PC-9 (cell line): ENCODE measurements at places on chromosomes 3 and 15.

DNA sequence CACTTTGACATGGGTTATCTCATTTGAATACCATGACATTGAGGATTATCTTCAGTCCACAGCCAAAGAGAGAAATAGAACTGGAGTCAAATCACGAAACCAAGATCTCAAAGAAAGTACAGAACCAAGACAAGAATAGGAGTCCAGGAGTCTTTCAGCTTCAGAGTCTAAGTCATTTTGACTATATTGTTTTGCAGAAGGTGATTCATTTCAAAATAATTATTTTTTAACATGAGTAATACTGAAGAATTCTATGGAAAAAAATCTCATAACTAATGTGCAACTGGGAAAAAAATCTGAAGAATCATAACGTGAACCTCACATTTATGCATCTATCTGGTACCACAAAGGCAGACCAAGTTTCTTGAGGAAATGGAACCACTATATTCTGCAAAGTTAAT is 60.3 kb downstream of the UBE3A start:
- DNase-seq: no peak

DNA sequence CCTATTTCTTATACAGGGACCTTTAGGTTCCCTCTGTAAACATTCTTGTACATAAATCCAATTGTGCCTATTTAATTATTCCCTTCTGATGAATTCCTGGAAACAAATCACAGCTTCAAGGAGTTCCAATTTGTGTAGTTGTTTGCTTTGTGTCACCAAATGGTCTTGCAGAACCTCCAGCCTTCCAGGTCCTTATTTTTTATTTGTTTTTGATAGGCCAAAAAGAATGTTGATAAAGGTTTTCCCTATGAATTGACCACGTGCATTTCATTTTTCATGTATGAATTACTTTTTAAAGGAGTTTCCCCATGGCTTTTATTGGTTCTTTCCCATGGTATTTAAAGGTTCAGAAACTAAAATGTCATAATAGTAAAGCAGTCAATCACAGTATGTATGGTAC is 243.0 kb downstream of the NAALADL2 start:
- DNase-seq: no peak

GRCh38 chr15:78065284-78065872 is 12.1 kb downstream of the TBC1D2B start:
- peak; percentile 92 for DNase-seq

DNA sequence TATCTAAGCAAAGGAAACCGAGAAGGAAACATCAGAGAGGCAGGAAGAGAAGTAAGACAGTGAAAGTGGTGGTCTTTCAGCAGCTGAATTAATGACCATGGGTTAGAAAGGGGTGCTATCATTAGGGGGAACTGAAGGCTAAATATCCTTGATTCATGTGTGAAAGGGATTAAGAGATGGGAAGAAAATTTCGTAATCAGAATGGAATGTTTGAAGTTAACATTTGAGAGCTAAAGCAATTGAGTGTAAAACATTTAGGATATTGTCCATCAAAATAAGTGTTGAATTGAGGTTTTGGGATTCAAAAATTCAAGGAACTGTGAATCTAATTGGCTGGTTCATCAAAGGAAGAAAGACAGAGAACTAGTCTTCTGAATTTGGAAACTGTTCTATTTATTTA is 4.1 kb upstream of the ECT2 start:
- DNase-seq: peak; percentile 54

DNA sequence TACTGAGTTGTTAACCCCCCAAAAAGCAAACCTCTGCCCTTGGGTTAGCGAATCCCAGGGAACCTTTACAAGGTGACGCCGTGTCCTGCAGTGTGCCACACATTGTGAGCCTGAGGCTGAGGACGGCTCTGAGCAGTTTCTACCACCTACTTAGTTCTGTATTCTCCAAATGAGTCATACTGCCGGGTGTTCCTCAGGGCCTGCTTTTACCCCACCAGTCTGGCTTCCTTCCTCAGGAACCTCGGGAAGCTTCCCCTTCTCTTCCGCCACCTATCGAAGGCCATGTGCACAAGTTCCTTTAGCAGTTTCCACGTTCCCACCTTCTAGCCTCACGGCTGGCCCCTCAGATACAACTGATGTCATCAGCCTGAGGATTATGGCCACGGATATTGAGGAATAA is 384.0 kb upstream of the TPM1 start:
- DNase-seq: no peak

DNA sequence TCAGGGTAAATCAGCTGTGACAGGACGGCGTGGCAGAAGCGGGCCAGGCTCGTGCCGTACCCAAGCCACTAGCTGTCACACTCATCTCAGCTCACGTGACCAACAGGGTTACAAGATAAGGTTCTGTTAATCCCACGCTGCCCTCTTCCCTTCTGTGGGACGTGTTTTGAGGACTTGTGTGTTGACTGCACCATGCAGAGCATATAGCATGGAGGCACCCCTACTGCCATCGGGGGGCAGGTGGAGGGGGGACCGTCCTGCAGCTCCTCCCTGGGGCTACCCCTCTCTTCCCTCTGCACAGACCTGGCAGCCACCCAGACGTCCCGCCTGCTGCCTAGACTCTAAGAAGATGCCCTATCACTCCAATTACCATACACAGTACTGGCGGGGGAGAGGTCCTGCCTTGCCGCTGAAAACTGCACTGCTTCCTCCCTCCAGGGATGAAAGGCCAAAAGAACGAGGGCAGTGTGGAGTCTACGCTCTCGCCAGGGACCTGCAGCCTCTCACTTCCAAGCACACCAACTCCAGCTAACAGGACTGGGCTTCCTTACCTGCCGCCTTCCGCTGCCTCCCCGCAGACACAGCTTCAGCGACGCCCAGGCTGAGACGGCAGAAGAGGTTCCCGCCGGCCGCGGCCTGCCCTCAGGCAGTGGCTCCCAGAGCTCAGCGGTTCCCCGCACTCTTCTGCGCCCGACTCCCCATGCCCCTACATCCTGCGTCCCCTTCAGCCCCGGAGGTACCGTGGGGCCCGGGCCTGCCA is at the start of gene TNK2:
TSS of gene TNK2 (minus strand) at position 618 of the 760 bp plus-strand sequence. CDS start 19,963 bp downstream, outside the sequence.
- peak; percentile 53 for DNase-seq

DNA sequence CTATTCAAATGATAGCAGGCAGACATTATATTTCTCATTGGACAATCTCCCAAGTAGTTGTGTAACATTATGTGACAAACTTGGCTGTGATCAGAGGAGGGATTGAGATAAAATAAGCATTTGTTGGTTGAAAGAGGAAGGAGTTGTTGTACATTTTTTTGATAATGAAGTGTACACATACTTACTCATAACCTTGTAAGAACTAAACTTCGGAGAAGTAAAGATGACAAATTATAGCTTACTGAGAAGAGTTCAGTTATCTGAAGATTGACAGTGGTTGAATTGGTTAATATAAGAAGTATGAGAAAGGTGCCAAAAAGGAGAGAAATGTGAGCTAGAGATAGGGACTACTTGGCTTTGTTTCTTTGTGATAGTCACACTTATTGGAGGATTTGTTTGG is 32.6 kb downstream of the STT3B start:
- no peak for DNase-seq

- DNase-seq: no peak
These were observed 23.3 kb downstream of the RTP3 start for GRCh38 chr3:46521096-46521495.

GRCh38 chr3:31848163-31848818 is 132.8 kb downstream of the OSBPL10 start:
- DNase-seq: no peak

DNA sequence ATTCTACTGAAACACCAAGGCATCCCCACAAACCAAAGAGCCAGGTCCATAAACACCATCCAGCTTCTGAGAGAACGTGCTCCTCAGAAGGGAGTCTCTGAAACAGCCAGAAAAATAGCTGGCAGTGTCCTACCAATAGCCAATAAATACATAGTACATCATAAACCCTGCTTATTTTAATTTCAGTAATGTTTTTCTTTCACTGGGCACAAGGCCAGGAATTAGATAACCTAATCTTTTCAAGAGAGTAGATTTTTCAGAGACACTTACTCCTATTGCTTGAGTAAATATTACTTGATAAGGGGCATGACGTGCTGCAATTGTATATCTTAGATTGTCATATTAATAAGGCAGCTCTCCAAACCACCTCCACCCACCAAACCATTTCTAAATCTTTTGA is 22.7 kb downstream of the GADL1 start:
- no peak for DNase-seq

- DNase-seq: no peak
These were observed 28.7 kb downstream of the HDGFL3 start for GRCh38 chr15:83178869-83179325.

GRCh38 chr15:72365844-72366243 is 10.0 kb downstream of the HEXA start:
- no peak for DNase-seq

GRCh38 chr15:72450805-72451204 is 23.3 kb upstream of the ARIH1 start:
- no peak for DNase-seq

DNA sequence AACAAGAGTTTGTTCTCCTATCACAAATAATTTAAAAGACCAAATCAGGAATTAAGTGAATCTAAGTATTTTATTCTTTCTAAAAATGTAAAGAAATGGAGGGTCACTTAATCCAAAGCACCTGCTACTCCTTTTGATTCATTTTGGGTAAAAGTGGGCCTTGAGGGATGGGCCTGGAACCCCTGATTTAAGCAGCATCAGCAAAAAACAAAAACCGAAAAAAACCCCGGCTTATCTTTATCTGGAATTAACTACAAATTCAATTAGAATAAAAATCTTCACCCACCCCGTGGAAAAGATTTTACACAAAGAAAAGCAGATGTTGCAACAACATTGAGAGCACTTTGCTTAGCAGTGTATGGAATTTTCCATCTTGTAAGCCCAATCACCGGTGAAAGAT is 1018.2 kb downstream of the MCTP2 start:
- DNase-seq: no peak

- peak; percentile 16 for DNase-seq
These were observed 280.3 kb downstream of the ZPLD1 start for GRCh38 chr3:102715030-102715697.

DNA sequence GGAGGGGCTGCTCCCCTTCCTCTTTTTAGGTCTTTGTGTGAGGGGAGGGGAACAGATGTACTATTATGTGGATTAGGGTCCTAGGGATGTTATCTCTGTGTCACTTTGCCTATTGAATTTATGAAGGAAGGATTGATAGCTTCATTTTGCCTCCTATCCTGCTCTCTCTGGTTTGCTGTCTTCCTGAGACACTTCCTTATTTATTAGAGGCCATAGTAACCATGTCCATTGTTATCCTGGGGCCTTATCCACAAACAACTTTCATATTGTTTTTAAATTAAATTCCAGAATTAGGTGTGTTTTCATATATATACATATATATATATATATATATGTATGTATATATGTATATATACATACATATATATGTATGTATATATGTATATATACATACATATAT is 83.2 kb upstream of the LRRFIP2 start:
- DNase-seq: no peak

GRCh38 chr3:146200461-146201220 is 39.7 kb upstream of the PLOD2 start:
- no peak for DNase-seq

DNA sequence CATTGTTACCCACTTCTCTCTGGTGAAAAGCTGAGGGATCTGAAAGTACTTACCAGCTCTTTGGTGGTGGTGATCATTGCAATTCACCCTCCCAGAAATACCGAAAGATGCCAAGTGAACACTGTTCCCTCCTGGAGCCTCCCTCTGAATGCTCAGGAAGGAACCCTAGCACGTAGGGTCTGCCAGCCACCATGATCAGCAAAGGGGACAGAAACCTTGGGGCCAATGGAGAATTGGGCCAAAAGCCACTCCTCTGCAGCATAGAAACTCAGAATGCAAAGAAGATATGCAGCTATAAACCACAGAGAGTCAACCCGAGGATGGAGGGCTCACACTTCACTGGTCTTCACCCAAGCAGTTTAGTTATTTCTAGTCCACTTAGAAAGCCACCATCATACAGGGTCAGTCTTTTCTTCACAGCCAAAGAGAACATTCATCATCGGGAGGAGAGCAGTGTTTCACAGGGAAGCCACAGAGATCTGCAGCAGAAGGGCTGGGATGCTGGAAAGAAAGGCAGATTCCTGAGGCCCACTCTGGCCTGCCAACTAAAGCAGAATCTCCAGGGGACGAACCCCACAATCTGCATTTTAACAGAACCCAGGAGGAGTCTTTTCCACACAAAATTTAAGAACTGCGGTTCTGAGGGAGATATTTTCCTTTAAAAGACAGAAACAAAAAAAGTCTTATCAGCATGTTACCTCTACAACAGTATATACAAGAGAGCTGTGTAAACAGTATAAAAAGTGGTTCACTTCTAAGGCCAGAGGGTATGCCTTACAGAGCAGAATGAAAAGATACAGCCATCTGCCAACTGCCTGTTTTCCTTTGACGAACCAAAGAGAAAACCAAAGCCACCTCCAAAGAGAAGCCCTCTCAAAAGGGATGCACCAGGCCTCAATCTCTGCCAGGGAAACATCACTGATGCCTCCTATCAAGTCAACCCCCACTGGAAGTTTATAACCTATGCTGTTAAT is 11.3 kb downstream of the TBC1D2B start:
- DNase-seq: no peak

- no peak for DNase-seq
These were observed 29.2 kb downstream of the SLC6A11 start for GRCh38 chr3:10845001-10845761.

- no peak for DNase-seq
These were observed 234.2 kb downstream of the IL20RB start for GRCh38 chr3:137191951-137192350.

- DNase-seq: peak; percentile 76
These were observed 291.0 kb downstream of the TBL1XR1 start for GRCh38 chr3:176906046-176906905.

- no peak for DNase-seq
These were observed 403.5 kb downstream of the DIPK2A start for GRCh38 chr3:144375088-144375487.

- no peak for DNase-seq
These were observed 104.0 kb downstream of the SEMA5B start for GRCh38 chr3:122923611-122924010.

DNA sequence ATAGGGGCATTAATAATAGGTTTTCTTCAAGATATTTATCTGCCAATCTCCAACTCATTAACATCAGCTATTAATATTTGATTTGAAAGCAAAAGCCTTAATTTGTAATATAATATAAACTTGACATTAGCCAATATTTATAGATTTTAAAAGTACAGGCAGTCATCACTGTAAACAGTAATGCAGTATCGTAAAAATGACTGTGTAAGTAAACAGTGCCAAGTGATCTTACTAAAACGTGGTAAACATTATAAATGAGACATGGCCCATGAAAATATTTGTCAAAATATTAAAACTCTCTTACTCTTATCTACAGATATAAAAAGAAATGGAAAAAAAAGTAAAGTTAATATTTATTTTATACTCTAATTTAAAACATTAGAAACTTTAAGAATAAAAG is 101.6 kb upstream of the EPHA6 start:
- no peak for DNase-seq

DNA sequence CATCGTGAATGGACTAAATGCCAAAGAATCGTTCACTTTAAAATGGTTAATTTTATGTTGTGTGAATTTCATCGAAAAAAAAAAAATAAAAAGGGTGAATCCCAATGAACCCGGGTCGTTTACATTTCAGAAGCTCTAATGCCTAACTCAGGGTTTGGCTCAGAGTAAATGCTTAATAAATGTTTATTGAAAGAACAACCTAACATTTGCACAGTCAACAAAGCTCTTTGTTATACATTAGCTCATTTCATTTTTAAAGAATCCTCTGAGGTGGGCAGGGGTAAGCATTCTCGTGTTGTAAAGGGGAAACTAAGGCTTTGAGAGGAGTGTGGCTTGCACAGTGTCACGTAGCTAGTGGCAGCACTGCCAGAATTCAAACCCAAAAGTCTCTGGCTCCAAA is 109.5 kb downstream of the RPLP1 start:
- no peak for DNase-seq

- no peak for DNase-seq
These were observed 1.4 kb upstream of the RARRES1 start for GRCh38 chr3:158733656-158734055.
